DMS153 (cell line): ENCODE measurements at places on chromosomes 4 and X.
A peak's percentile ranks its signal among the peaks of the same experiment; 100 is the strongest.

GRCh38 chr4:57081651-57082621, 28.2 kb downstream of the IGFBP7 start:
- DNase-seq: no peak

- peak; percentile 72 for DNase-seq
Measured at GRCh38 chr4:168923526-168924194, 86.4 kb downstream of the CBR4 start.

- DNase-seq: no peak
Measured at GRCh38 chr4:113951263-113951662, 28.2 kb downstream of the ARSJ start.

GRCh38 chrX:115449742-115450141, 111.2 kb upstream of the PLS3 start:
- no peak for DNase-seq

DNA sequence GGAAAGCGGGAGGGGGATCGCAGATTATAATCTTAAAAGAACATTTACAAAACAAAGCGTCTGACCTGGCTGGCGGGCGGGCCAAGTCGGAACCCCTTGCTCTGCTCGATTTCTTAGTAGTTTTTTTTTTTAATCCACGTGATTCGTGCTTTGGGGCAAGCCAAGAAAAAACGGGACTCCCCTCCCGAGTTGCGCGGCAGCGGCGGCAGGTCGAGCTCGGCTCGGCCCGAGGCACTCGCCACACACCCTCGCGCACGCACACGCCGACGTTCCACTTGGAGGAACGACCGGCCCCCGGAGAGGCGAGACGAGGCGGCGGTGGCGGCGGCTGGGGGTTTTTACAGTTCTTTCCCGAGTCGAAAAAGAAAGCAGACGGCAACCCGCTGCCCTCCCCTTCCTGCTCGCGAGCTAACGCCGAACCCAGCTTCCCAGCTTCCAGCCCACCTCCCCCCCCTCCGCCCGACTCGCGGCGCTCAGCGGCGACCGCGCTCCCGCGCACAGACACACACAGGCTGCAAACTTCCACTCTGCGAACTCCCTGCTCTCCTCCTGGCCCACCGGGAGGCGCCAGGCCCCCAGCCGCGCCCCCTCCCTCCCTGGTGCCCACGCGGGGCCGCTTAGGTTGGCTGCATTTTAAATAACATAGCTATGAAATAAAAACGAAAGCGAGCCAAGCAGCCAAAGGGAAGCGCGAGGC, 1.2 kb downstream of the BCOR start:
- DNase-seq: no peak

- no peak for DNase-seq
Measured at GRCh38 chr4:89136525-89136924, 25.2 kb downstream of the TIGD2 start.

DNA sequence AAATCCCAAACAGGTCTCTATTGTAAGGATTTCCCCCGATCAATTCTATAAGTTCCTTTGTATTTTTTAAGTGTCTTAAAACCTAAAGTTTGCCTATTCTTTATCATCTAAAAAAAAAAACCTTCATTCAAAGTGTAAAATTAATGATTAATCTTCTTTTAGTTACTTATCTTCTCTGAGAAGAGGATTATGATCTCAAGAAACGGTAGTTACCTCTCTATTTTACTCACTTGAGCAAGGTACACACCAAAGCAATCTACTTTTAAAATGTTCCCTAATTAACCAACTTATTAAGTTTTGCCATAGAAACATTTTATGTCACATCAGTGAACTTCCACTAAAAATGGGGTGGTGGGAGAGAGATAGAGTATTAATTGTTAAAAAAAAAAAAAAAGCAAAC, 15.2 kb upstream of the GALNT7 start:
- DNase-seq: no peak

DNA sequence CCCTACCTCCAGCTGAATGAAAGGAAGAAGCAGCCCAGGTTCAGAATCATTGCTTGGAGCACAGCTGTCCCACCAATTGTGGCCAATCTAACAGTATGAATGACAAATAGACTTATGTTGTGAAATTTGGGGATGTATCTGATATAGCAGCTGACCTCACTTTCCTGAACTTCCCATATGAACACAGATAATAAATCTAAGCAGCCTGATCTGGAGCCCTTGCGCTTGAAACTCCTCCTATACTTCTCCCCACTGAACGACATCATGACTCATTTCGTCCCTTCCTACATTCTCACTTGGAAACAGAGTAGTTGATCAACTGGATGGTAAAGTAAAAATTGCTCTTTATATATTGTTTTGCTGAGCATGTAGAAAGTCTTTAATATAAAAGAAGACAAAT, 24.2 kb upstream of the AMELX start:
- DNase-seq: no peak

GRCh38 chr4:82753238-82753637, 45.4 kb downstream of the SCD5 start:
- DNase-seq: no peak

GRCh38 chrX:154693394-154693793, 40.0 kb upstream of the CTAG2 start:
- no peak for DNase-seq

- DNase-seq: no peak
Measured at GRCh38 chr4:52408032-52408431, 251.1 kb downstream of the USP46 start.

GRCh38 chr4:56681158-56681852, at the start of gene HOPX:
Gene HOPX, minus strand, starts transcription at chr4:56681296. Its CDS starts 23,480 bp downstream, at chr4:56657816.
- DNase-seq: peak; percentile 11

DNA sequence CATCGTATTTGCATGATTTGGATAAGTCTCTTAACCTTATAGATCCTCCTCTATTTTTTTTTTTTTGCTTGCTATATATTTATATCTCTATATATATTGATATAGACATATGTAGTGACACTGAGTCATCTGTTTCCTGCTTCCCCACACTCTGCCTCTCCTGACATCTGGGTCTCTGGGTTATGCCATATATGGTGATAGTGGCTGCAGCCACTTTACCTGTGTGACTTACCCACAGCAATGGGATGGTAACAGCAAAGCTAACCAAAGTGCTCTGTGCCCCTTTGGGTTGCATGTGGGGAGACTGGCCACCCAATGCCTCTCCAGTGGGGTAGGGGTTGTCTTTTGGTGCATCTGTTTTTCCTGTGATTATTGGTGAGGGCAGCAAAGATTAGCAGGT, 14.5 kb downstream of the CMC4 start:
- DNase-seq: no peak

DNA sequence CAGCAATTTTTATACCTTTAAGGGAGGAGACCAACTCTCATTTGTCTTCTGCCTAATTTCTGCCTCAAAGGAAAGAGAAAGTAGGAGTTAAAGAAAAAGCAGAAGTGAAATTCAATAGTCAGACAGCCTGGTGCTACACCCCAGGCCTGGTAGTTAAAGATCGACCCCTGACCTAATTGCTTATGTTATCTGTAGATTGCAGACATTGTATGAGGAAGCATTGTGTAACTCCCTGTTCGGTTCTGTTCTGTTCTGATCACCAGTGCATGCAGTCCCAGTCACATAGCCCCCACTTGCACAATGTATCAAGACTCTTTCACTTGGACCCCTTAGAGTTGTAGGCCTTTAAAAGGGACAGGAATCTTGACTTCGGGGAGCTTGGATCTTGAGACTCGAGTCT, 335.9 kb upstream of the AR start:
- DNase-seq: no peak

DNA sequence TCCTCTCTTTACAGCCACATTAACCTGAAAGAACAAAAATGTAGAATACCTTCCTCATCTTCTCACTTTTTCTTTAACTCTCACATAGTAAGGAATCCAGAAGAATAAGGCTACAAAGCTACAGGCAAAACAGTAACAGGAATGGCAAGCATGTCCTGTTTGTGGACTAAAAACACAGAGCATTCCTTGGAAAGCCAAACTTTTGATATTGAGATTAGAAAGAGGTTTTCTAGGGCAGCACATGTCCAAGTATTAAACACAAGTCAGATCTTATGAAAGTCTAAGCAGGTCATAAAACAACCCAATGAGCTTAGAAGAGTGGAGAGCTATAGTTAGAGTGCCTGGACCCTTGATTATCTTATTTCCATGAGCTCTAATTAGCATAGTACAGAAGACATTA, 58.2 kb upstream of the FAM9C start:
- DNase-seq: no peak

- DNase-seq: no peak
Measured at GRCh38 chrX:109184506-109185139, 297.3 kb downstream of the GUCY2F start.

DNA sequence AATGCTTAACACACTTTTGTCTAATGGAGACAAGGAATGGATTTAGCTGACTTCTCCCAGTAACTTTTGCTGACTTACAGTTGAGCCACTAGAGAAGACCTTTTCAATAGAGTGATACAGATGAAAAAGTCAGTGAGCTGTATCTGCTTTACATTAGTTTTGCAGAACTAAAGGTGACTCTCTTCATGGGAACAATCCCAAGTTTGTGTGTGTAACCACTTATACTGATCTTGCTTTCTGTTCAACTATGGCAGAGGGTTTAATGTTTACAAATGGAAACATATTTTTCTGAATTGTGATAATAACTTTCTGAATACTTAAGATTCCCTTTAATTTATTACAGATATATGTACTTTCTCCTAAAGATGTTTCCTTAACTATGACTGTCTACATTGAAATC, 182.6 kb upstream of the PUDP start:
- DNase-seq: no peak

- no peak for DNase-seq
Measured at GRCh38 chr4:153114771-153115321, 89.4 kb upstream of the TRIM2 start.

DNA sequence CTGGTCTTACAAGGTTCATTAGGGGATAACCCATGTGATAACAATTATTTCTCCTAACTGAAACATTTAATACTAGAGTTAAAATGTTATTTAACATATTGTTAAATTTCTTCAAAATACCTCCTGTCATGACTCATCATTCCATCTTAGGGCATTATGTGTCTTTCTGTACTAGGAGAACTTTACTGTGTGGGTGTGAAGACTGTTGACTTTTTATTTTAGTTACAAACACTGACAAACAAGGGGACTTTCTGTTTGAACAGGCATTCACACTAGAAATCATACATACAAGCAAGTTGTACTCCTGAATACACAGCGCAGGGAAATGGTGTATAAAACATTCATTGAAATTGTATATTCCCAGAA, 175.9 kb downstream of the FBXW7 start:
- no peak for DNase-seq

DNA sequence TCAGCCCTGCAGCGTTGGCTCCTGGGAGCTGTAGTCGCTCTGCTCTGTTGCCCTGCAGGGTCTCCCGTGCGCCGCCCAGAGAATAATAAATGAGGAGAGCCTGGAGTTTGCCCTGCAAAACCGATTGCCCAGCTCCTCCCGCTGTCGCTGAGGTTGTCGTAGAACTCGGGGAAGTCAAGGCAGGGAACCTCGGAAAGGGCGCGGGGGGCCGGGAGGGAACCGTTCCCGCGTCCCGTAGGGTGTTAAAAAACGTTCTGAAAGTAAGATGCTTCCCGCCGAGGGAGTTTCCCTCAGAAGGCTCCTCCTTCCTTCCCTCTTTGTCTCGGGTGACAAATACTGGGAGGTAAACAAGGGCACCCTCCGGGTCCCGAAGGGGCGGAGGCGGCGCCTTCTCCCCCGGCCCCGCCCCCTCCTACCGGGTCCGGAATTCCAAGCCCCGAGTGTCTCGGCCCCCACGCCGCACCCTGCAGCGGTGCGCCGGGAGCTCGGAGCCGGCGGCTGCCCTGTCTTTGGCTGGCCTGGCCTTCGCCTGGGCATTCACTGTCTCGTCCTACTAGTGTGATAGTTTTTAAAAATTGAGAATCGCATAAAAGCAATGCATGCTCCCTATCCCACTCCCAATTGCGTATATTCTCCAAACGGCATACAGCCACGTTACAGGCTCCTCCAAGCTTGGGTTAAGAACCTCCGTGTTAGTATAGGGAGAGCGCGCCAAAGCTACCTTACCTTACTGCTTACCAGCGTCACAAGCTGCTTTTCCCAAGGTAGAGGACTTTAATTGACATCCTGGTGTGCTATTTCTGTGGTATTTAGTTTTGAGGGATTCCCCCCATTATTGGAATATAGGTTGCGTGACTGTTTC, 964 bp upstream of the HMGB2 start:
- peak; percentile 85 for DNase-seq

GRCh38 chr4:3805026-3805425, 38.8 kb downstream of the ADRA2C start:
- DNase-seq: no peak

- no peak for DNase-seq
Measured at GRCh38 chr4:58499182-58499581, 1389.0 kb upstream of the IGFBP7 start.

- no peak for DNase-seq
Measured at GRCh38 chrX:134868771-134869495, 121.9 kb upstream of the SMIM10 start.

- no peak for DNase-seq
Measured at GRCh38 chrX:68838571-68838910, 9.7 kb downstream of the EFNB1 start.

GRCh38 chr4:42436928-42437565, 39.8 kb downstream of the SHISA3 start:
- DNase-seq: no peak

GRCh38 chrX:118523920-118524319, 28.3 kb downstream of the DOCK11 start:
- no peak for DNase-seq

GRCh38 chrX:17373337-17373736, 1.7 kb upstream of the NHS start:
- DNase-seq: no peak

GRCh38 chr4:115357776-115358175, 244.4 kb upstream of the NDST4 start:
- no peak for DNase-seq

- no peak for DNase-seq
Measured at GRCh38 chr4:99052902-99053301, 35.7 kb downstream of the ADH5 start.

- no peak for DNase-seq
Measured at GRCh38 chr4:149884529-149885181, 69.0 kb upstream of the IQCM start.

- no peak for DNase-seq
Measured at GRCh38 chr4:71526637-71527406, 188.0 kb downstream of the SLC4A4 start.

DNA sequence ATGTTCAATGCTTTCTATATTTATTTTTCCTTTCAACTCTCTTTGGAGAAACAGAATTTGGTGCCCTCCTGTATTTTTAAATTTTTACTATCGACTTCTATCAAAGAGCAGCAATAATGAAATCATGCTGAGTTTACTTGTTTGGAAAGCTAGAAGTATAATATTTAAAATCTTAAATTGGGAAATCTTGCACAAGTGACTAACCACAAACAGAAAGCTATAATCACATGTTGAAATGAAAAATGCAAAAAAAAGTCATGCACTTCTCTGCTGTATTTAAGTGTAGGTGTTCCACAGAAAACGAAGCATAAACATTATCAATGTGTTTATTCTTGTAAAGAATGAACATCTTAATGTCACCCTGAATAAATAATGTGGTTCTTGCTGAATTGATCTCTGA, 306.1 kb downstream of the PCDH18 start:
- DNase-seq: no peak
